Thymus (tissue), 14 donors: ENCODE measurements at places on chromosomes 3 and 15. TPM values are rescaled to one million over a fixed set of nuclear protein-coding genes. Genes with fewer than 3 reads are reported as not detected.

- H3K36me3 ChIP-seq: no peaks in the 10 kb centered on the region
- H3K4me1 ChIP-seq: no peaks in the 10 kb centered on the region
- no peaks in the 10 kb centered on the region for H3K27me3 ChIP-seq
- no peak overlapping the region for H3K4me3 ChIP-seq
Measured at GRCh38 chr3:185070491-185071286, 82.2 kb downstream of the C3orf70 start.

GRCh38 chr15:95684693-95685115, 645.8 kb upstream of the NR2F2 start:
- no peaks in the 10 kb centered on the region for H3K27me3 ChIP-seq
- H3K36me3 ChIP-seq: no peaks in the 10 kb centered on the region
- no peak for DNase-seq
- no peak overlapping the region for H3K27ac ChIP-seq
- no peaks in the 10 kb centered on the region for H3K4me1 ChIP-seq

Gene PLCL2
- 17.8 TPM for total RNA-seq

Gene DNAH12
- 0.14 TPM for total RNA-seq

DNA sequence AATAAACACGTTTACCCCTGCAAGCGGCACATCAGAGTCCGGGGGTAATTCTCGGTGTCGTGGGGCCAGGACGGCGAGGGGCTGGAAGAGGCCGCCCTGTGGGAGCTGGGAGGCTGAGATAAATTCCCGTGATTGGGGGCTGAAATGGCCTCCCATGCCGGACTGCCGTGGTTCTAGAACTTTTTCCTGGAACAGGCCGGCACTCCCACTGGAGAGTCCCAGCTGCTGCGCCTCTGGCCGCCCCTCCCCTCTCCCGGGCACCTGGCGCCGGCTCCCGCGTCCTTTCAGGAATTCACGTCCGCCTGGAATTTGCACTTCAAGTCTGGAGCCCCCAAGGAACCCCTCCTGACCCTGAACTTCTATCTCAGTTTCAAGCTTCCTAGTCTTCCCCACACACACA, 10.8 kb upstream of the LRRC2 start:
- peaks cover 16% of the 10 kb centered on the region for H3K4me1 ChIP-seq
- DNase-seq: no peak
- peak overlapping the region; percentile 40 for H3K27ac ChIP-seq
- H3K27me3 ChIP-seq: peaks cover 69% of the 10 kb centered on the region

DNA sequence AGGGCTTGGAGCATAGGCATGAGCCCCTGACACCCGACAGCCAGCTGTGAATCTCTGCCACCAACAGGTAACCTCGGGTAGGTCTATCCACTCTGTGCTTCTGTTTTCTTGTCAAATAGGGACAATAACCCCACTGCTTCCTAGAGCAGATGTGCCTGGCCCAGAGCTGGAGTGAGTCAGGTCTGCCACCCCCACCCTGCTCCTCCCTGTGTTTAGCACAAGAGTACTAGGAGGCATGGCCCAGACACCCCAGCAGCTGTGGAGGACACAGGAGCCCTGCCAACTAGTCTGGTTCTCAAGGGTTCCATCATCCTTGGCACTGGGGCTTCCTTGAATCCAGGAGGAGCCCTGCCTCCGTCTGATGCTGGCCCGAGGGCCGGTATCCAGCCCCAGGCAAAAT, 33.7 kb upstream of the TMEM115 start:
- DNase-seq: no peak
- no peaks in the 10 kb centered on the region for H3K4me1 ChIP-seq
- no peak overlapping the region for H3K27ac ChIP-seq
- H3K4me3 ChIP-seq: no peak overlapping the region
- no peaks in the 10 kb centered on the region for H3K36me3 ChIP-seq

GRCh38 chr3:177358977-177359592, 161.8 kb upstream of the TBL1XR1 start:
- DNase-seq: no peak
- peak overlapping the region; percentile 51 for H3K4me3 ChIP-seq
- H3K27ac ChIP-seq: peak overlapping the region; percentile 83
- H3K36me3 ChIP-seq: no peaks in the 10 kb centered on the region
- H3K27me3 ChIP-seq: no peaks in the 10 kb centered on the region

Gene C2CD4B
- total RNA-seq: 2.7 TPM

DNA sequence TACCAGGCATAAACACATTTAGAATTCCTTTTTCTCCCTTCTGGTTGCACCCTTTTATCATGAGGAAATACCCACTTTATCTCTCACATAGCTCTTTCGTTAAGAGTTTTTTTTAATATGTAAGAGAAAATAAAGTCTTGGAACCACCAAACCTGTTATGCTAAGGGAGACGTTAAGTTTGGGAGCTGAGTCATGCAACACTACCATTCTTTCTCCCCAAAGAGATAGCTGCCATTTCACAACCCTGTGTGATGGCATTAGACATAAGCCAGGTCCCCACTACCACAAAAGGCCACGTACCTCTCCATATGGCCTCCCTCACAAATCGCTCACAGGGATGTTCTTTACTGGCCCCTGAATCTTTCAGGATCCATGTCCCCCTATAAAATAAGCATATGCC, 7.6 kb upstream of the NIPA1 start:
- no peaks in the 10 kb centered on the region for H3K27me3 ChIP-seq
- no peak overlapping the region for H3K4me3 ChIP-seq
- no peak overlapping the region for H3K27ac ChIP-seq
- H3K4me1 ChIP-seq: no peaks in the 10 kb centered on the region
- no peaks in the 10 kb centered on the region for H3K36me3 ChIP-seq
- no peak for DNase-seq

Gene MUSTN1
- total RNA-seq: 0.85 TPM

- H3K36me3 ChIP-seq: no peaks in the 10 kb centered on the region
- peaks cover 2% of the 10 kb centered on the region for H3K27me3 ChIP-seq
- DNase-seq: no peak
- H3K4me1 ChIP-seq: no peaks in the 10 kb centered on the region
- H3K4me3 ChIP-seq: no peak overlapping the region
- H3K27ac ChIP-seq: no peak overlapping the region
Measured at GRCh38 chr3:57118254-57118653, 46.9 kb downstream of the IL17RD start.
